ENCODE measurements at places on chromosomes 2 and 18. TPM values are rescaled to one million over a fixed set of nuclear protein-coding genes. Genes with fewer than 3 reads are reported as not detected.

DNA sequence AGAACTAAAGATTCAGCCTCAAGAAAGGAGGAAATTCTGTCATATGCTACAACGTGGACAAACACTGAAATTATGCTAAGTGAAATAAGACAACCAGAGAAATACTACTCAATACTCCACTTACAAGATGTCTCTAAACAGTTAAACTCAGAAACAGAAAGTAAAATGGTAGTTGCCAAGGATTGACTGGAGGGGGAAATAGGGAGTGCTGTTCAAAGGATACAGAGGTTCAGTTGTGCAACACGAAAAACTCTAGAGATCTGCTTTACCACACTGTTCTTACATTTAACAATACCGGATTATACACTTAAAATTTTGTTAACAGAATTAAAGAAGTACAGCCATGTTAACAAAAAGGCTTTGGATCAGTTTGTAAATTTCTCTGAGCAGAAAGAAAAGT is 39.8 kb upstream of the C2orf15 start:
- no peaks in the 10 kb centered on the region for H3K27me3 ChIP-seq
- DNase-seq, result no peak
- H3K27ac ChIP-seq, result no peak overlapping the region
- no peaks in the 10 kb centered on the region for H3K4me1 ChIP-seq
- H3K36me3 ChIP-seq, result no peaks in the 10 kb centered on the region

GRCh38 chr2:112884869-112885505 is 26.0 kb upstream of the IL37 start:
- peak; percentile 38 for DNase-seq
- H3K27ac ChIP-seq, result no peak overlapping the region
- H3K36me3 ChIP-seq, result no peaks in the 10 kb centered on the region
- H3K27me3 ChIP-seq, result no peaks in the 10 kb centered on the region
- H3K4me3 ChIP-seq, result no peak overlapping the region
- H3K4me1 ChIP-seq, result peaks cover 19% of the 10 kb centered on the region

RABL2A gene
- 12.4 TPM for polyA plus RNA-seq

GIGYF2 gene
- polyA plus RNA-seq, result 22.9 TPM

HAAO gene
- 1.1 TPM for polyA plus RNA-seq
